Liver (tissue), 10 donors: ENCODE measurements at places on chromosomes 3 and 15.

GRCh38 chr3:27630885-27631284, 91.2 kb downstream of the EOMES start:
- no peak for DNase-seq

DNA sequence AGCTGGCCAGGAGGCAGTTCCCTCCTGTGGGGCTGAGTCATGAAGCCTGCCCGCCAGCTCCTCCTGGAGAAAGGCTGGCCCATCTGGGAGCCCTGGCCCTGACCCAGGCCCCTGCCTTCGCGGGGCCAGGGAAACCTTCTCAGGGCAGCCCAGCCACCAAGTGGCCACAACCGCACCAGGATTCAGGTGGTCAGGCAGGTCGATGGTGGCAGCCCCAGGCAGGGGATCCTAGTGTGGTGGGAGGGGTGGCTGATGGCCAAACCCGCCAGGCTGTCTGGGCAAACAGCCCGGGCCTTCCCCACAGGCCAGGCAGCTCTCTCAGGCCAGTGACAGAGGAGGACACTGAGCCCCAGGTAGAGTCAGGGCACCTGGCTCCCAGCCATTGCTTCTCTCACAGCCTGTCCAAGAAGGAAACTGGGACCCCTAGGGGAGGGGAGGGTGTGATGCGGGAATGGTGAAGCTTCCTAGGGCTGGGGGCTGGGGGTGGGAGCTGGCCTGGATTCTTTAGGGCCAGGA, 1.2 kb downstream of the TWF2 start:
- no peak for DNase-seq

GRCh38 chr15:37133602-37134001, 33.3 kb upstream of the MEIS2 start:
- no peak for DNase-seq

- no peak for DNase-seq
Measured at GRCh38 chr15:73754461-73754860, 1.3 kb upstream of the INSYN1 start.
